ENCODE measurements at places on chromosomes 16 and 17.

DNA sequence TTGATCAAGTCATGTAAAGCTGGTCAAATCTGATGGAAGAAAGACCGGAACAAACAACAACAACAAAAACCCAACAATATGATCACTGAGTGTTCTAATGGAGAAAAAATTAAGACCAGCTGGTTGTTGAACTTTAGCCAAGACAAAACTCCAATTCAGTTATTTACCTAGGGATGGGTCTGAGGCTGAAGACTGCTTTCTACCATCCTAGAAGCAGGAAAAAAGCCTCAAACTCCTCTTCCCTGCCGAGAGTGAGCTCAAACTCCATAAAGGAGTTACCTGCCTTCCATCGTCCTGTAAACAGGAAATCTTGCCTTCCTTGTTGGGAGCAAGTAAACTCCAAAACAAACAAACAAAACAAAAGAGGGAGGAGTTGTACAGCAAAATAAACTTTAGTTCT lies 23.1 kb upstream of the TMEM98 start:
- no peak for DNase-seq

DNA sequence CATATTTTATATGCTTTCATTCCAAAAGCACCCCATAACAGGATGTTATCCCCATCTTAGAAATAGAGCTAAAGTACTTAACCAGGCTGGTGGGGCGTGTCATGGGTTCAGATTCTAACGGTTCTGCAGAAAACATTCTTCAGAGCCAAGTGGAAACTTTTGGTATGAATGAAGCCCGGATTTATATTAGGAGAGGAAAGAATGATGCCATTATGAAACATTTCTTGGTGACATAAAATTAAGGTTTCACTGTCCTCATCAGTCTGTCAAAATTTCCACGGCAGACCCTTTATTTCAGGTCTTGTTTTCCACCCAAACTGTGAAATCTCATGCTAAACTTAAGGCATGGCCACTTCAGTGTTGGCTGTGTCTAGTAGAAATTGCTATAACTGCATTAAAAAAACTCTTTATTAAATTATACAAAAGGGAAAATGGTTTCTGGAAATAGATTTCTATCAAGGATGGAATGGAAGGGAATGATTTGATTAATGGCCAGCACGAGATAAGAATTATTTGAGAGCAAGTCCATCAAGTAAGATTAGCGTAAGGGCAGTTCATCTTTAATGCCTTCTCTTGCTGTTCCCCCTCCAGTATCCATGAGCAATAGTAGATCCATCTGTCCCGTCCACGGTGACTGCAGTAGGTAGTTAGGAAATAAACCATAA lies 11.7 kb downstream of the PRKCA start:
- DNase-seq, result no peak

- DNase-seq, result no peak
Observed at GRCh38 chr17:30091771-30092170, 24.8 kb upstream of the NSRP1 start.

DNA sequence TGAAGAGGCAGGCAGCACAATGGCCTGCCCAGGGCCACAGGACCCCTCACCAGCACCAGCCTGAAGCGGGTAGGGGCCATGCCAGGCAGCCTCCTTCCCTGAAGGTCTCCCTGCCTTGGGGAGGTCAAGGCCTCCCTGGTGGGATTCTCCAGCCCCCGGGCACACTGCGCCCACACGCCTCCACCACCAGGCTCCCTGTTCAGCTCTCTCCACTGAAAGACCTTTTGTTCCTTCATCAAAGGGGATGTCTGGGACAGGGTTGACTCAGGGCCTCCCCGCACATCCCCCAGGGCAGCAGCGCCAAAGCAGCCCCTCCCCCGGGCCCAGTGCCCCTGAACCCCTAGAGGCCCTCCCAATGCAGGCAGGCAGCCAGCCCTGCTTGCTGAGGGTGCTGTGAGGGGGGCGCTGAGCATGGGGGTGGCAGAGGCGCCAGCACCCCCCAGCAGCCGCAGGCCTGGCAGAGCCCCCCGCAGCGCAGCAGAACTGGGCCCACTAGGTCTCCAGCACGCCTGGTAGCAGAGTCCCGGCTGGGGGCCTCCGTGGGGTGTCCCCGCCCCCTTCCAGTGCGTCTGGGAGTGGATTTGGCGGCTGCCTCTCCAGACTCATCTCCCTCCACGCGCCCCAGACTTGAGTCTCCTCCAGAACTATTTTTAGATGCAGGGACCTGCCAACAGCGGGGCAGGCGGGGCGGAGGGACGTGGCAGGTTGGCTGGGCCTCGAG lies 13.1 kb downstream of the BCAR1 start:
- DNase-seq, result no peak

DNA sequence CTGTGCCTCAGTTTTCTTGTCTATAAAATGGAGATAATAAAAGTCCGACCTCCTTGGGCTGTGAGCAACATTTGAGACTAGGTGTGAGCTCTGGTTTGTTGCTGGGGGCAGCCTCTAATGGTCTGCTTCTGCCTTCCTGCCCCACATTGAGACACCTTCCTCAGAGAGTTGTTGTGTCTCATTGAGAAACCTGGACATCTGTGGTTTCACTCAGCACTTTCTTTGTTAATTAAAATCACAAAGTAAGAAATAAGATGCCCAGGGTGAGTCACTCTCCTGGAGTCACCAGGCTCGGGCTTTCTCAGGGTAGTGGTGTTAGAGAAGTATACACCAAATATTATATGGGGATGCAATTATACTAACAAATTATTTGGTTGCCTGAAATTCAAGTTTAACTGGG lies 389.2 kb upstream of the SALL1 start:
- no peak for DNase-seq

GRCh38 chr16:67514382-67514828 lies 14.2 kb upstream of the RIPOR1 start:
- peak; percentile 65 for DNase-seq

DNA sequence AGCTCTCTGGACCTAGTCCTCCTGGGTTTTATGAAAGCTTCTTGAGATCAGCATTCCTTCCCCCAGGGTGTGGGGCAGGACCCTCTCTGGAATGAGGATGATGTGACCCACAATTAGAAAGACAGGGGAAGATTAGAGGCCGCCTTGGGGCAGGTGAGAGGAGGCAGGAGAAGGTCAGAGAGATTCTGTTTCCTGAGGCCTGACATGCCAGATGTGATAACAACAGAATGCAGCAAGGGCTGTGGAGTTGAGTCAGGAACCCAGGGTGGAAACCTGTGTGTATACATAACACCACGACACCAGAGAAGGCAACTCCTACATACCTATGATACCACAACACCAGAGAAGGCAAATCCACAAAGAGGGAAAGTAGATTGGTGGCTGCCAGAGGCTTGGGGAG lies 5.4 kb upstream of the SLC5A10 start:
- DNase-seq, result no peak

DNA sequence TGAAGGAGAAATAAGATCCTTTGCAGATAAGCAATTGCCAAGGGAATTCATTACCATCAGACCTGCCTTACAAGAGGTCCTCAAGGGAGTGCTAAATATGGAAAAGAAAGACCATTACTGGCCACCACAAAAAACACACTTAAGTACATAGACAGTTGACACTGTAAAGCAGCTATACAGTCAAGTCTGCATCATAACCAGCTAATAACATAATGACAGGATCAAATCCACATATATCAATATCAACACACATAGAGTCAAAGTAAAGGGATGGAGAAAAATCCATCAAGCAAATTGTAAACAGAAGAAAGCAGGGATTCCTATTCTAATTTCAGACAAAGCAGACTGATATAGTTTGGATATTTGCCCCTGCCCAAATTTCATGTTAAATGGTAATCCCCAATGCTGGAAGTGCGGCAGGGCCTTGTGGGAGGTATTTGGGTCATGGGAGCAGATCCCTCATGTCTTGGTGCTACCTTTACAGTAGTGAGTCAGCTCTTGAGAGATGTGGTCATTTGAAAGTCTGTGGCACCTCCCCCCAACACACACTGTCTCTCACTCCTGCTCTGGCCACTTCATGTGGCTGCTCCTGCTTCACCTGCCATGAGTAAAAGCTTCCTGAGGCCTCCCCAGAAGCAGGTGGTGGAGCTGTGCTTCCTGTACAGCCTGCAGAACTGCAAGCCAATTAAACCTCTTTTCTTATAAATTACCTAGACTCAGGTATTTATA lies 32.8 kb downstream of the TANC2 start:
- DNase-seq, result no peak

DNA sequence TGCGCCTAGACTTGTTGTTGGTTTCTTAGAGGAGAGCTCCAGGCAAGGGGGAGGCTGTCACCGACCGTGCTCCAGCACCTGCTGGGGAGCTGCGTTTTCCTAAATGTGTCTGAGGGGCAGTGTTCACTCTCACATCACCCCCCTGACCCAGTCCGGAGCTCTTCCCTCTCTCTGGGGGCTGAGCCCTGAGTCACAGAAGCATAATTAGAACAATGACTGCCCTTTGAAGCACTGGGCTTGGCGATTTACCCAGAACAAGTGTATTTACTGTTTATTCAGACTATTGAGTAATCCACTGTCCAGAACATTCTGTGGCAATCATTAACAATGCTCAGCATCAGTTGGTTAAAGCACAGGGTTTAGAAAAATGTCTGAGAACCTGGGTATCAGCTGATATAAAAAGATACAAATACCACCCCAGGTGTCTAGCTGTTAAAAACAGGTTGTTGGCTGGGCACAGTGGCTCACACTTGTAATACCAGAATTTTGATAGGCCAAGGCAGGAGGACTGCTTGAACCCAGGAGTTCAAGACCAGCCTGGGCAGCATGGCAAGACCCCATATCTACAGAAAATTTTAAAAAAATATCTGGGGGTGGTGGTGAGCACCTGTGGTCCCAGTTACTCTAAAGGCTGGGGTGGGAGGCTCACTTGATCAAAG lies 8.1 kb downstream of the CES4A start:
- no peak for DNase-seq

DNA sequence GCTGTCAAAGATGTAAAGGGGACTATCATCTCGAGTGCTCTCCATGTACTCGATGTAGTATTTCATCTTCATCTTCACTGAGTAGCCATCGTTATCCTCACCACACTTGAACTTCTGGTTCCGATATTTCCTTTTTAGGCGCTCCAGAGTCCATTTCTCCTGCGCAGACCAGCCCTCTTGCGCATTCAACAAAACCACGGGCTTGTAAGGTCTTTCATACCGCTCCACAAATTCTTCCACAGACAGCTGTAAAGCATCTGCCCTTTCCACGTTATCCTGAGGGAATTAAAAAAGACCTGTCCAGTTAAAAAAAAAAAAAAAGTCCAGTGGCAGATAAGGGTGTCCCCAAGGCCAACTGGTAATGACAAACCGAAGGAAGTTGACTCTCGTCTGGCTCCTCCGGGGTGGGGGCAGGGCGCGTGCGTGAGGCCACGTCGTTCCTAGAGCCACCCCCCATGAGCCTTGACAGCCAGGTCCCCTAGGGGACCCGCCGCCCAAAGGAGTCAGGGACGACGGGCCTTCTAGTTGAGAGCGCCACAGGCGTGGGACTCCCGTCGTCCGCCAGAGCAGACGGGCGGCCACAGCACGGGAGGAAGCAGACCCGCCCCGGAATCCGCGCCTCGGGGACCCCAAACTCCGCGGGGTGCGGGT lies 701 bp downstream of the JMJD6 start:
- no peak for DNase-seq

DNA sequence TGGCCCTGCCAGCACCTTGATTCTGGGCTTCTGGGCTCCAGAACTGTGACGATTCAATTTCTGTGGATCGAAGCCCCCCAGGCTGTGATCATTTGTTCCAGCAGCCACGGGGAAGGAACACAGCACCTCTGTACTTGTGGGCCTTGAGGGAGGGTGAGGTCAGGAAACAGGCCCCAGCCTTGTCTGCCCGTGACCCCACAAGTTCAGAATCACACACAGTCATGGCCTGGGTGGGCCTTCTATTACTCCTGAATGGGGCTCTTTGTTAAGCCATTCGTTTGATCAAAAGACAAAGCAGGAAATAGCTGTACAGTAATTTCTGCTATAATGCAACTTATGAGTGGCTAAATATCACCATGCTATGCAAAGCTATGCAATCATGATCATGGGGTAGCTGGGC lies 10.1 kb downstream of the ST6GALNAC2 start:
- DNase-seq, result no peak

GRCh38 chr17:52032454-52032853 lies 126.1 kb downstream of the CA10 start:
- DNase-seq, result no peak

DNA sequence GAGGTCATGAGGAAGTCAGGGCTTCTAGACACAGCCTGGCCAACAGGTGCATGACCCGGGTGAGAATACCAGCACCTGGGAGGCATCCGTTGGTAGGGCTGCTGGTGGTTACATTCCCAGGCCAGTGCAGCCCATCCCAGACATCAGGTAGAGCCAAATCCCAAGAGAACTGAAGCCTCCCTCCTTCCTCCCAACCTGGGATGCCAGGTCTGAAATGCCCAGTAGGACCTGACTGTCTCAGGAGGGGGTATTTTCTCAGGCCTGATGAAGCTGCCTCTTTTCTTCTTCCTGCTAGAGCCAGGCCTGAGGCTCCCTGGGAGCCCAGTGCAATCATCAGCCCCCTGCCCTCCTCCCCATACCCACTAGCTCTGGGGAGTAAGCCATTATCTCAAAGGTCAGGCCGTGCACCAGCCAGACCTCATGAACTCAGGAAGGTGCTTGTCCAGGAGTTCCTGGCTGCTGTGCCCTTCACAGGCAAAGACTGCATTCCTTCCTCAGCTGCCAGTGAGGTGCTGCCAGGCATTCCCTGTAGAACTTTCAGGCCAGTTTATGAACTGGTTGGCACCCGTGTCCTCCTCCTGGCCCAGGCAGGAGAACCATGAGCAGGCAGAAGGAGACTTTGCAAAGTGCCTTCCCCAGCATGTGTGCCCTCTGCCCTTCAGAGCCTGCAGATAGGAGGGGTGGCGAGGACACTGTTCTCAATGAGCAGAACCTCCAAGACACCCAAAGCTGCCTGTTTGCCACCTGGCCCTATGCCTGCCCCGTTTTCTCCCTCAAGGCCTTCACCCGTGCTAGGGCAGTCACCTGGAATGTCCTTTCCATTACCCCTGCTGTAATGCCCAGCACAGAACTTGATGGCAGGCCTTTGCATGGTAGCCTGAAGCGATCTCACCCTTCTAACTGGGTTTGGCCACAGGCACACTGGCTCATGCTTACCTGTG lies 7.6 kb downstream of the TBX2 start:
- DNase-seq, result no peak

DNA sequence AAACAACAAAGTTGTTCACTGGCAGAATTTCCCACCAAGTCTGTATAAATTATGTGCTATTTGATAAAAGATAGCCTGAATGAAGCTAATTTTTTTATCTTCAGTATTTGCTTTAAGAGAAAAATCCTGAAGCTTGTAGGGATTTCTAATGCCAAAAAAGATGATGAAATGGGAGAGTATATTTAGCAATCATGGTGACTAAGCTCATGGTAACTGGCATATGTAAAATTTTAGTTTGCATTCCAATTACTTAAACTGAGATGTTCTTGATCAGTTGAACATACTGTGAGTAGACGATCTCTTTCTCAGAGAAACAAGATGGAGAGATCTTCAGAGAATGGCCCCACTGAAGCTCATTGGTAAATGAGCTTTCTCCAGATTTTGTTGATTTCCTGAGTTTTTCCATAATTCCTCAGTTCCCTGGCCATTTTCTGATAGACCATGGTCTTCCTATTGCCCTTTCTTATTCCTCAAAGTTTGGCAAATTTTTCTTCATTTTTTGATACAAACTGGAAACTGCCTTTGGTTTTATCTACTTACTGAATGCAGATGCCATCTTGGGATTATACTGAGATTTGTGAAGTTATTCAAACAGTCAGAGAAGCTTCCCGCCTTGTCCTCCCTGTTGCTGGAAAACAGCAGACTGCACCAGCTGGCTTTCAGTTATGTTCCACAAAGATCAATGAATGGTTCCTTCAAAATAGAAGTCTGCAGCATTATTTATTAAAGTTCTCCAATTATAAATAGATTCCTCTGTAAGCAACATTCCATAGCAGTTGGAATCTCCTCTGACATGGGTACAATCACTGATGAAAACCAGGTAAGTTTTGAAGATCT lies 68.3 kb upstream of the ALOX12 start:
- no peak for DNase-seq

Measured in activated CD8-positive, alpha-beta memory T cell treated with anti-CD3 and anti-CD28 coated beads for 4 hours (primary cell).